ENCODE measurements at places on chromosomes 11 and 22.

DNA sequence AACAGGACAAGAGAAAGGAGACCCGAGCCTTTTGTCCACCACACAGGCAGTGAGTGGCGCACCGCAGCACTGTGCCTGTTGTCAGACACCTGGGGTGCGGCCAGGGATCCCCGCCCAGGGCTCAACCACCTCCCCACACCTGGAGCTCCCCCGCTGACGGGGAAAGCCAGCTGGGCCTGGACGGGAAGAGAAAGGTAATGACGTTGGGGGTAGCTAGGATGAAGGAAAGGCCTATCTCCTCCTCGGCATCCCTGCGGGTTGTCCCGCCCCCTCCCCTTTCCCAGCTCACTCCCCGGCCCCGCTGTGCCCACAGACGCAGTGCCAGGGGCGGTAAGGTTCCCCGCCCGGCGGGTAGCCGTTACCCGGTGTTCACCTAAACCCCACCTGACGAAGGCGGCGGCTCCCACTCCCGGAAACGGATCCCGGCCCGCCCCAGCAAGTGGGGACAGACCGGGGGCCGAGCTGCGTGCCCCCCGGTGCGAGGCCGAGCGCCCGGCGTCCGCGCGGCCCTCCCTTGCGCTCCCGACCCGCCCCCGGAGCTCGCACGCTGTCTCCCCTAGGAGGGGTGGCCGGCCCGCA, 495 bp downstream of the HYOU1 start:
- DNase-seq, result peak; percentile 18

DNA sequence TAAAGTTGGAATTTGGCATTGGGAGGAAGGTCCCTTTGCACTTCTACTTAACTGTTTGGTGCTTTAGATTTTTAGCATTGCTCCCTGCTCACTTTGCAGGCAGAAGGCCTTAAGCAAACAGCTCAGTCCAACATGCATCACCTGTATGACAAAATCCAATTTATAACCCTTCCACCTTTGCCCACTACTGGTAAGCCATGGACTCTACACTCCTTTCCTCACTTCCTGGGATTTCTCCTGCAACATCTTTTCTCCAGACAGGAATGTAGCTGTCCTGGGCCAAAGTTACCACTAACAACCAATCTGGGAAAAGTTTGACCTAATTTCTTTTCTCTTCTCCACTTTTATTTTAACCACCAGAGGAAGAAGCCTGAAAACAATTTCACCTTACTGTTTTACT, 1.8 kb upstream of the OR2D2 start:
- no peak for DNase-seq

GRCh38 chr11:3969613-3970012, 114.1 kb downstream of the STIM1 start:
- DNase-seq, result no peak

DNA sequence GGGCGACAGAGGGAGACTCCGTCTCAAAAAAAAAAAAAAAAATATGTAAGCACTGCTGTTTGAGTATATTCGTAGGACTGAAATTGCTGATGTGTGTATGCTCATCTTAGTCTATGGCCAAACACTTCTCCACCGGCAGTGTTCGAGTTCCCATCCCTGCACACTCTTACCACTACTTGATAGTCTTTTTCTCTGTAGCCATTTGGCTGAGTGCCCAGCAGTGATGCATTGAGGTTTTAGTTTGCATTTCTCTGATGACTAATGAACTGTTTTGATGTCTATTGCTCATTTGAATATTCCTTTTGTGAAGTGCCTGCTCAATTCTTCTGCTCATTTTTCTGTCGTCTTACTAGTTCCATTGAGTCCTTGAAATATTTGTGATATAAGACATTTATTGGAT, 1.9 kb downstream of the TIRAP start:
- peak; percentile 49 for DNase-seq

GRCh38 chr11:34050581-34051348, 766 bp upstream of the CAPRIN1 start:
- DNase-seq, result no peak

- no peak for DNase-seq
These were observed 28.4 kb downstream of the TRPC6 start for GRCh38 chr11:101555366-101555765.

- no peak for DNase-seq
These were observed 100.5 kb upstream of the RRM1 start for GRCh38 chr11:3994030-3994640.

GRCh38 chr22:45344334-45344733, 34.6 kb downstream of the FAM118A start:
- DNase-seq, result no peak

- no peak for DNase-seq
These were observed 17.5 kb downstream of the TMPRSS13 start for GRCh38 chr11:117911694-117912093.

GRCh38 chr22:17307566-17307965, 61.7 kb upstream of the CECR2 start:
- no peak for DNase-seq

DNA sequence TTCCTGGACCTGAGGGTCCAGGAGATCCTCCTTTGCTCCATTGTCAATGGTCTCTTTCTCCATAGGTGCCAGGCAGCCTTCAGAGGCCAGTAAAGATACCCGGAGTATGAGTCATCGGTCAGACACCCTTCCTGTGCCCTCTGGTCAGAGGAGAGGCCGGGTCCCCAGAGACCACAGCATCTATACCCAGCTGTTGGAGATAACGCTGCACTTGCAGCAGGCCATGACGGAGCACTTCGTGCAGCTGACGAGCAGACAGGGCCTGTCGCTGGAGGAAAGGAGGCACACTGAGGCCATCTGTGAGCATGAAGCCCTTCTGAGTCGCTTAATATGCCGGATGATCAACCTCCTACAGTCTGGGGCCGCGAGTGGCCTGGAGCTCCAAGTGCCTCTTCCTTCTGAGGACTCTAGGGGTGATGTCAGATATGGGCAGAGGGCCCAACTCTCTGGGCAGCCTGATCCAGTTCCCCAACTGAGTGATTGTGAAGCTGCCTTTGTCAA, at the start of gene ACCSL:
Gene ACCSL (plus strand): TSS at position 51 of the 501 bp plus-strand sequence. CDS start 56 bp downstream, at position 107.
- DNase-seq, result no peak

DNA sequence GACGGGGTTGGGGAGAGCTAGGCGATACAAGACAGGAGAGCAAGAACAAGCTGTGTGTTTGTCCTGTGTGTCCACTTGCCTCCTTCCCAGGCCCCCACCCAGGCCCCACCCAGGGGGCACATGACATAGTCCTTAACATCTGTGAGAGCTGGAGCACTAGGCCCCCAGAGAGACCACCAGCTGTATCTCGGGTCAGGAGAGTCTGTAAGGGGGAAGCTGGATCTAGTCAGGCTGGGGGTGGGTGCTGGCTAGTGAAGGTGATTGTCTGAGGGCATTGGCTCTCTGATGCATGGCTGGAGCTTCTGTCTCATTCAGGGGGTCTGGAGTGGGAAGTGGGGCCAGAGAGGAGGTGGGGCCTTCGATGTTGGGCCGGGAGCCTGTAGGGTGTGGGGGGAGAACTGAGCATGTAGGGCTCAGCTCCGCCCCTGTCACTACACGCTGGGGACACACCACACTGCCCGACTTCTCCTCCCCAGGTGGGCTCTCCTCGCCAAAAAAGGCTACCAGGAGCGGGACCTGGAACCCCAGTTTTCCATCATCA, 571 bp downstream of the P2RX6 start:
- no peak for DNase-seq

DNA sequence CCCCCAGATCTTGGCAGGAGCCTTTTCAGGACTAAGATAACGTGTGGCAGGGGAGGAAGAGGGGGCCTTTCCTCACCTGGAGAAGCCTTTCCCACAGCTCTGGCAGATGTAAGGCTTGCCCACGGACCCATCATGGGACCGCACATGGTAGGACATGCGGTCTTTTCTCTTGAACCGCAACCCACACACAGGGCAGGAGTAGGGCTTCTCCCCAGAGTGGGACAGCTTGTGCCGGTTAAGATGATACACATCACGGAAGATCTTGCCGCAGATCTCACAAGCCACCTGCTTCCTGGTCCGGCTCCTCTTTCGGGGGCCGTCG, 1.9 kb downstream of the PATZ1 start:
- DNase-seq, result no peak

DNA sequence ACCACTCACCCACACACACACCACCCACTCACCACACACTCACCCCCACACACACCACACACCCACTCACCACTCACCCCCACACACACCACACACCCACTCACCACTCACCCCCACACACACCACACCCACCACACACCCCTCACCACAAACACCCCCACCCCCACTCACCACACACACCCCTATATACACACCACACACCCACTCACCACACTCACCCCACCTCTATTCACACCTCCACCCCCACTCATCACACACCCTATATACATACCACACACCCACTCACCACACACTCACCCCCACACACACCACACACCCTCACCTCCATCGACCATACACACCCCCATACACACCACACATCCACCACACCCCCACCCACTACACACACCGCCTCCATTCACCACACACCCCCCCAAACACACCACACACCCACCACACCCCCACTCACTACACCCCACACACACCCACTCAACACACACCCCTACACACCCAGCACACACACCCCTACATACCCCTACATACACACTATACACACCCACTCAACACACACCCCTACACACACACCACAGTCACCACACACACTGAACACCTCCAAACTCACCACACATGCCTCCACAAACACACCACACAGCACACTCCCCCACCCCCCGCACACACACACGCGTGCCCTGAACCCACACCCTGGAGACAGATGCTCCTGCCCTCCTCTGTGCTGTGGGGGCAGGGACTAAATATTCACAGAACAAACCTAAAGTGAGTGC, 19.0 kb upstream of the TTLL12 start:
- peak; percentile 7 for DNase-seq

DNA sequence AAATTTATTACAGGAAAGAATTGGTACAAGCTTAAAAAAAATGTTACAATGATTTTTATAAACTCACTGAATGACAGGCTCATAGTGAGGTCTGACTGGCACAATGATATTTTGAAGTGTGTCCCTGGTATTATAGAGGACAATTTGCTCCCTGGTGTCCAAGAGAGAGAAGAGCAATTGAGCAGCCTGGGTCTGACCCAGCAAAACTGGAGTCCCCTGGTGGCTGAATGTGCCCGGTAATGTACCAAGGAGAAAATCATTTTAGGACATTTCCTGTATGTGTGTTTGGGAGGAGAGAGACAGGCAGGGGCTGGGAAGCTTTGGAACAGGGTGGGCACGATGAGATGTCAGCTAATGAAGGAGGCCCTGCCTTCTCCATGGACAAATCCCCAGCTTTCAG, 125.3 kb downstream of the APOL5 start:
- DNase-seq, result no peak

DNA sequence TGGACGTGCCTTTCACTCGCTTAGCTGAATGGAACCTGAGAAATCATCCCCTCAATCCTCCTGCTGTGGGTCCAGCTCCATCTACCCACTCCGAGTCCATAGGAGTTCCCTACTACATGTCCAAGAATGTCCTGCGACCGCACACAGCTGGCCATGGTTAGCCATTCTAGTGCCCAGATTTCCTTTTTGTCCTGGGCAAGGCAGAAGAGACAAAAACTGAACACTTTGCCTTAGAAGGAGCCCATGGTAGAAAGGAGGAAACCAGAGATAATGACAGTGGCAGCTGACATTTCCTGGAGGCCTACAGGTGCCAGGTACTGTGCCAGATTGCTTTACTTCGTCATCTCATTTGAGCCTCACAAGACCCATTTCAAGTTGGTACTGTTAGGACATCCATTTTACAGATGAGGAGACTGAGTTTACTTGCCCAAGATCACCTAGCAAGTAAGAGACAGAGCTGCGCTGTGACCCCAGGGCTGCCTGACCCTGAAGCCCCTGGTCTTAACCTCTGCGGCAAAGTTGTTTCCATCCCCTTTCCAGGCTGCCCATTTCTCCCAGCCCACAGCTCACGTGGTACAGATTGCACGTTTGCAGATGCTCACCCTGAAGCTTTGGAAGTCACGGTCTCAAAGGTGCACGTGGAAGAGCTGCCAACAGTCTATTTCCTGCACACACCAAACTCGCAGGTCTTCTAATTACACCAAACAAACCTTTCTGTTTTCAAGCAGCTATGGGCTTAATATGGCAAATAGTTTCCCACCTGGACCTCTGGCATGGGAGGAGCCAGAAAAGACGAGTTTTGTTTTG, 112.7 kb downstream of the ZBTB16 start:
- no peak for DNase-seq

GRCh38 chr11:34926101-34926830, 9.8 kb downstream of the PDHX start:
- no peak for DNase-seq

DNA sequence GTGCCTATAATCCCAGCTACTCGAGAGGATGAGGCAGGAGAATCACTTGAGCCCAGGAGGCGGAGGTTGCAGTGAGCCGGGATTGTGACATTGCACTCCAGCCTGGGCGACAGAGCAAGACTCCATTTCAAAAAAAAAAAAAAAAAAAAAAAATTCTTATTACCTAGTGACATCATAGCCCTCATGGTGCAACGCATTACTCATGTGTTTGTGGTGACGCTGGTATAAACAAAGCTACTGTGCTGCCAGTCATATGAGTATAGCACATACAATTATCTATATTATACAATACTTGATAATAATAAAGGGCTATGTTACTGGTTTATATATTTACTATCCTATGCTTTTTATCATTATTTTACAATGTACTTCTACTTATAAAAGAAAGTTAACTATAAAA, 41.2 kb downstream of the OR2AT4 start:
- DNase-seq, result no peak

GRCh38 chr11:15726893-15727519, 612.3 kb downstream of the INSC start:
- no peak for DNase-seq

- DNase-seq, result no peak
These were observed 99.4 kb downstream of the MIAT start for GRCh38 chr22:26756675-26757293.

- DNase-seq, result no peak
These were observed 252.1 kb upstream of the CCDC179 start for GRCh38 chr11:23112390-23112789.

DNA sequence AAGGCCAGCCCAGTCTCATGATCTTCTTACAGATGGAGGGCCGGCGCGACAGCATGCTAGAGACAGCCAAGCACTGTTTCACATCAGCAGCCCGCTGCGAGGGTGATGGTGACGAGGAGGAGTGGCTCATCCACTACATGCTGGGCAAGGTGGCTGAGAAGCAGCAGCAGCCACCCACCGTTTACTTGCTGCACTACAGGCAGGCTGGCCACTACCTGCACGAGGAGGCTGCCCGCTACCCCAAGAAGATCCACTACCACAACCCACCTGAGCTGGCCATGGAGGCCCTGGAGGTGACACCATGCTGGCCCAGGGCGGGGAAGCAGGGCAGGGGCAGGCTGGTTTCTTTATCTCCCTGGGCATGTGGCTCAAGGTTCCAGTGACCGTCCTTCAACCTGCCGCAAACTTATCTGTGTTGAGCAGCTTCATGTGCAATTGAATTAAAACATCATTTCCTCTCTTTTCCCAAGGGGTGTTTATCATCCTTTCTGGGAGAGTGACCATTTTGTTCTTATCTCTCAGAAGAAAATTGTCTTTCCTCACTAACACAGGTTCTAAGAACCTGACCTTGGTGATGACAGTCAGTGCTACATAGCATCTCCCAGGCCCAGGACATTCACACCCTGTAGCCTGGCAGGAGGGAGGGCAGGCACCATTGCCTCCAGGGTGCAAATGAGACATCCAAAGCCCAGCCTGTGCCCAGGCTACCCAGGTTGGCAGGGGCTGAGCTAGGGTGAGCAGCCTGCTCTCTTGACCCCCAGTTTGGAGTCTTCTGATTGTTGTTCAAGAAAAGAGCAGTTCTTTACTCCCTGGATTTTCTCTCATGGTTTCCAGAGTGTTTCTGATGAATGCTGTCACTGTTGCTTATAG, 80.7 kb downstream of the CABIN1 start:
- no peak for DNase-seq
